Activated CD4-positive, CD25-positive, alpha-beta regulatory T cell (primary cell): ENCODE measurements at places on chromosomes 4 and X.

DNA sequence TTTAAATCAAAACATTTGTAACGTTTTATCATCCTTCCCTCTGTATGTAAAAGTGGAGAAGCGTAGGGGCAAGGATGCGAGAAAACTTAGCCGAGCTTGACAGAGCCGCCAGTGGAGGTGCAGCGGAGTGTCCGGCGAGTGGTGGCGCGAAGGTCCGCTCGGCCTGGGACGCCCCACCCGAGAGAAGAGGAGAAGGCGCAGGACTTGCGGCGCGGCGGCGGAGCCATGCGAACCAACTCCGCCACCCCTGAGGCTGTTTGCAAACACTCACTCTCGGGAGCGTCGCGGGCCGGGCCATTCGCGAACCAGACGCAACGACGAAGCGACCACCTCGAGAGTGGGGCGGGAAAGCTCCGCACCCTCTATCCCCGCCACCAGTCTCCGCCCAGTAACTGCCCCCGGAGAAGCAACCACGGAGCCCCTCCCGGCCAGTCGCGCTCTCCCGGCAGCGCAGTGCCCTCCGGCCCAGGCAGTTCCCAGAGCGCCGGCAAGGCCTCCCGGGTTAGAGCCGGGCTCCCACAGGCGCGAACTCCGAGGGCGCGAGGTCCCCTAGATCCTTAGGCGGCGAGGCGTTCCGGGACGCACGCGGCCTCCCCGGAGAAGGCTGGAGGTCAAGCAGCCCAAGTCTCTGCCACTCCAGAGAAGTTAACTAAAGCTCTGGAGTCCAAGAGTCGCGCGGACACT, 2.3 kb upstream of the MAB21L2 start:
- no peak for DNase-seq

- DNase-seq = no peak
These were observed 42.9 kb upstream of the PROM1 start for GRCh38 chr4:16126714-16127113.

- DNase-seq = no peak
These were observed 46.8 kb upstream of the MID1 start for GRCh38 chrX:10667143-10667542.

DNA sequence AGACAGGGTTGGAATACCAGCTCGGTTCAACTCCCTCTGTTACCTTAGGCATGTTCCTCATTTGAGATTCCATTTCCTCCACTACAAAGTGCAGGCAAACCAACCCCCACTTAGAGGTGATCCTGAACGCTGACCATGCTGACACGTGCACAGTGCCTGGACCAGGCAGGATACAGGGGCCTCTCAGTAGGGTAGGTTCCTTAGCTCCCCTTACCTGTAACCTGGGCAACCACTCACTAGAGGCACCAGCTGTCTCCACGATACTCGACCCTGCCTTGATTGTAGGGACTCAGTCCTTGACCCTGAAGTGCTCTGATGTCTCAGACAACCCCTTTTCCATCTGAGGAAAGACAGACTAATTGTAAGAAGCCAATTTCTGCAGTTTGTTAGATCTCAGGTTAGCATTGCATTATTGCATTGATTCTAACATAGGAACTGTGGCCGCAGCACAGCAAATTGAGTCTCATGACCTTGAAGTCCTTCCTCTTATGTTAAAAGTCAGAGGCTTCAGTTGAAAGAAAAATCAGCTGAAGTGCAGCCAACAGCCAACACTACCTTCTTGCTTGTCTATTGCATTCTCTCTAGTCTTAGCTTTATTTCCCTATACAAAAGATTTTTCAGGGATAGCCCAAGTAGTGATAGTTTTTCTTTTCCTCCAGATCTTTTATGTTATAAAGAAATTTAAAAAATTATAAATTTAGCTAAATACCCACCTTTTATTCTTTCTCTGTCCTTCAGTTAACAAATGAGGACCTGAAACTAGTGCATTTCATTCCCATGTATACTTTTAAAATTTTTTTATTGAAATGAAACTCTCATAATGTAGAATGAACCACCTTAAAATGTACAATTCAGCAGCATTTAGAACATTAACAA, 11.2 kb upstream of the C1QTNF7 start:
- DNase-seq = no peak

- DNase-seq = no peak
These were observed 274.6 kb downstream of the RPA4 start for GRCh38 chrX:97158269-97158668.

DNA sequence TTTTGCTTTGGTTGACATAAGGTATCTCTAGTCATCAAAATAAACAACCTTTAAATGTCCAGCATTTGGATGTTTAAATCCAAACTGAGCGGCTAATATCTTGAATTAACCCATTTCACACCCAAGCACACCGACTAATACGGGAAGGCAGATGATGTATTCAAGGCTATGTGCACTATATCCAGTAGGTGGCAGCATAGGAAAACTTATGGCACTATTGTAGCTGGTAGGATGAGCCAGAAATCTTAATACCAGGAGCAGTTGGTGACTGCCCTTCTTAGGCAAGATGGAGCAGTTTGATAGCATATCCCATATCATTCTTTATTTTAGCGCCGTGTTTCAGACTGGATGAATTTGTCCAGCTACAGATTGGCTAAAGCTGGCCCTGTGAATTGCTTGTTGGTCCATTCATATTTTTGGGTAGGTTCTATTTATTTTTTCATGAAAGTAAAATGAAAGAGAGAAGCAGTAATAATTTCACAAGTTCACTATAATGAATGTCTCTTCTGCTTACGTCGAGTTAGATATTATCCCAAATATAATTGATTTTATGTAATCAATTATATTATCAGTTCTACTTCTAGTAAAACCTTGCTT, 24.4 kb downstream of the UCHL1 start:
- DNase-seq = no peak

DNA sequence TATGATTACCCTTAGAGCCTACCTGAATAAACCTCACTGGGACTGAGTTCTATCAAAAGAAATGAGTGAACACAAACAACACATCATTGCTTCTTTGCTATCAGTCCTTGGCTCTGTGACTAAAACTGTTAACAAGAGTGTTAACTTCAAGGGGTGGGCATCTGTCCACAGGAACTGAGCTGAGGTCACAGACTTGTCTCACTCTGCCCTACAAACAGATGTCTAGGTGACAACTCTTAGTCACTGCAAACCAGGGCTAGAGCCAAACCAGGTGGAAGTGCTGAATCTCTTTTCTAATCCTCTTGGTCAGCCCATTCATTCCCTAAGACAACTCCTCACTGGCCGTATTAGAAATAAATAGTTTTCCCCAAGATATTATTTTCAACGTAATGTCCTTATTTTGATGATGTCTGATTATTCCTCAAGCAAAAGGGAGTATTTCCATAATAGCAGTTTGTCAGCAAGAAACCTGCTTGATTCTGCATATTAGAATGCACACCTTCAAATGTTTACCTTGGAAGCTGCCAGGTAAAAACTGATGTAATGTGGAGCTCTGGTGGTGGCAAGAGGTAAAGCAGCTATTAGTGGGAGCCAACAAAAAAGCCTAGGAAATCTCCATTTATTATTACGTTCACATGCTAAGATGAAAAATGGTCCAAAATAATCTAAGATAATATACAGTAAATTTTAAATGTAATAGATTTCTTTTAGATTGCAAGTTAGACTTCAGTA, 4.0 kb downstream of the COL25A1 start:
- no peak for DNase-seq

- DNase-seq = no peak
These were observed 7.4 kb downstream of the MAGEB10 start for GRCh38 chrX:27815209-27815608.

DNA sequence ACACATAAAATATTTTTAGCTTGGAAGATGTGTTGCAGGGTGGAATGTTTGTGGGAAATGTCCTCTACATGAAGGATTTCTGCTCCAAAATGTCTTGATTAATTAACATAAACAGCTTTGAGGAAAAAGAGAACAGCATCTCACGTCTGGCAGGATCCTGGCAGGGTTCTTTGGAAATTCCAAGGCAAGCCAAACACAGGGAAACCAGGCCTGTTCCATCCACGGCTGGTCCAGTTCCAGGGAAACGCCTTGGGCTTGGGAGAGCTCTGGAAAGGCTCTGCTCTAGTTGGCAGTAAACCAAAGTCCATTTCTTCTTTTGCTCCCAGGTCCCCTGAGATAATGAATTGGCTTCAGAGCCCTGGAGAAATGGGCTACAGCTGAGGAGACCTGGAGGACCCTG, 42.4 kb upstream of the GAB1 start:
- no peak for DNase-seq

- DNase-seq = no peak
These were observed 238.4 kb upstream of the ANXA3 start for GRCh38 chr4:78312989-78313753.

- no peak for DNase-seq
These were observed 60.1 kb upstream of the S100G start for GRCh38 chrX:16589826-16590225.

DNA sequence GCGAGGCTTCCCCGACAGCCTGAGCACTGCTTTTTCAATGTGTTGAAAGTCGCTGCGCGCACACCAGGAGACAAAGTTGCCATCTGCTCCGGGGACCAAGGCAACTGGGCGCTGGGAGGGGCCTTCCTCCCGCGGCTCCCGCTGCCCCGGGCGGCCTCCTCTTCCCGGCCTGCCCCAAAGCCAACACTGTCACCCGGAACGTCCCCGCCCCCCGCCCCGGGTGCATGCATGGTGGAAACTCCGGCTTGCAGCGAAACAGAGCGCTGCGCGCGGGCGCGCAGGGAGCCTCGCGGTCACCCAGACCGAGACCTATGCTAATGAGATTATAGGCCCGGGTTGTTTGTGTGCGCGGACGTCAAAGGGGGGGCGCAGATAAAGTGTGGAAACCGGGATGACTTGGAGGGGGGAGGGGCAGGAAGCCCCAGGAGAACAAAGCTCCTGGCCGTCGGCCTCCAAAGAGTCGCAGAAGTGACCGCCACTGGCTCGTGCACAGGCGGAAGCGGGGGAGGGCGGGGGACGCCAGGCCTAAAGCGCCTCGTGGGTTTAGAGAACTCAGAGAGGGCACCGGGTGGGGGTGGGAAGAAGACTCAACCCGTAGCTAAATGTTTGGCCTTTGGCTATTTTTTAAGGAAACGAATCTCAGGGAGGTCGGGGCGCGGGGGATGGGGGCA, 88.8 kb downstream of the BCOR start:
- DNase-seq = no peak

DNA sequence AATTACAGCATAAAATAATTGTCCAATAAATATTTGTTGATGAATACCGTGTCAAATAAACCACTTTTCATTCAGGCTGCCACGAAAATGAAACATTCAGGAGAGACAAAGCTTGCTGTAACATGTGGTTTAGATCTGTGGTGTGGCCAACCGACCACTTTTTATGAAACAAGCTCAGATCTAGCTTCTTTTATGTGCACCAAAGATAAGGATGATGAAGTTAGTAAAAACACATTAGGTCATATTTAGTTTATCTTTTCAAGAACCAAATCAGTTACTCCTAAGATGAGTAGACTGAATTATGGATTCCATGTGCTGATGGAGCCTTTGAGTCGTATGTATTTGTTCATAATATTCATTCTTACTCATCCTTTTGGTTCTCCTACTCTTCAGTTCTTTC, 35.8 kb downstream of the STOX2 start:
- DNase-seq = no peak

- DNase-seq = no peak
These were observed 38.6 kb downstream of the TRPC5OS start for GRCh38 chrX:111914398-111915090.

DNA sequence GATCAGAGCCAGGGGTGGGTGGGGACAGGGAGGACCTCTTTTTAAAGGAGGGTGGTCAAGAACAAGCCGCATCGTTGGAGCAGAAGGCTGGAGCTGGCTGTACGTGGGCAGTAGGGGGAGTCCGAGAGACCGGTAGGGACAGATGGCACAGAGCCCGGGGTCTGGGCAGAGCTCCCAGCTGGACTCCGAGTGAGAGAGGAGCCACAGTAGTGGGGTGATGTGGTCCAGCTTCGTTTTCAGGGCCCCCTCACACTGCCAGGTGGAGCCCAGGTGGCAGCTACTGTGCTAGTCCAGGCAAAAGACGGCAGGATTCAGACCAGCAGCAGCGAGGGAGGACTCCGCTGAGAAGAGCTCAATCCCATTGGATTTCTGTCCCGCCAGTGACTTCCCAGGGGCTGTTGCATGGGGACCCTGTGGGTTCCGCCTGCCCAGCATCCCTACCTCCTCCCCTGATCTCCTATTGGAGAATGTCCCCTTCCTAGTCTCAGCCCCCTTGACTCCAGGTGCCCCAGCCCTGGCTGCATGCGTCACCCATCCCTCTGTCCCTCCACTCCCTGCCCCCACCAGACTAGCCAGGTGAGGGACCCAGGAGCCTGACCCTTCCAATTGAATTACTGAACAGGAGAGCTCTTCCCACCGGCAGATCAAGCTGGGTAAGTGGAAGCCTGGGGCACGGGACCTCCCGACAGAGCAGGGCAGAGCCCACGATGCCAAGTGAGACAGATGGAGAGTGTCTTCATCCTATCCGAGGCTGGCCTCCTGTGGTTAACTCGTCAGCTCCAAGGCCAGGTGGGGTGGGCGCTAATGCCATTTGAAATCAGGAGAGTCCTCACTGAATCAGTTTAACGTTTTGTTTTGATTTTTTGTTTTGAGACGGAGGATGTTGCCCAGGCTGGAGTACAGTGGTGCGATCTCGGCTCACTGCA, 2.9 kb downstream of the ARHGAP4 start:
- DNase-seq = no peak

DNA sequence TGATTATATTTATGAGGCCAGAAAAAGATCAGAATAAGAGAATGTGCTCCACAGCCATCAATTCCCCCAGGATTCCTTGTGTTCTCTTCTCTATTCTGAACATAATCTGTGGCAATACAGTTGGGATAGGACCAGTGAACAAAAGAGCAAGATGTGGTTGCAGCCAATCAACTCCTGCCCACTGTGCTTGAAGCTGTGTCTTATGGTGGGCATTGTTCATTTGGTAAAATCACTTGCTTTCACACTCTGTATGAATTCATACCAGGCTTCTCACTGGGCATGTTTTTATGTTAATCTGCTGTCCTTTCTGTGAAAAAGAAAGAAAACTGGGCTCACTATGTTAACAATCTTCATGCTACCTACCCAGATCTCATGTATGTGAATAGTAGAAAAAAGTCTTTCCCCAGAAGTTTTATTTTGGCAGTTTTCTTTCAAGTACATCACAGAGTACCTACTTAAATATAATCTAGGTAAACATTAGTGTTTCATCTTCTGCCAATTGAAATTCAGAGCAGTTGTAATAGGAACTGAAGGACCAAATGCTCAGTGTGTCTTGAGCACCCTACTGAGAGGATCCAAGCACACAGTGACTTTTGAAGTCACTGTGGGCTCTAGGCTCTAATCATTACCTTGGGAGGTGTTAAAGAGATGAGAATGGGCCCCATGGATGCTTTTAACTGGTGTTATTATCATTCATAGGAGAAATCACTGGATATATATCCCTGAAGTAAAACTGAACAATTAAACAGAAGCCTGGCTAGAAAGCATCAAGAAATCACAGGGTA, 429.2 kb upstream of the TRAM1L1 start:
- DNase-seq = no peak

DNA sequence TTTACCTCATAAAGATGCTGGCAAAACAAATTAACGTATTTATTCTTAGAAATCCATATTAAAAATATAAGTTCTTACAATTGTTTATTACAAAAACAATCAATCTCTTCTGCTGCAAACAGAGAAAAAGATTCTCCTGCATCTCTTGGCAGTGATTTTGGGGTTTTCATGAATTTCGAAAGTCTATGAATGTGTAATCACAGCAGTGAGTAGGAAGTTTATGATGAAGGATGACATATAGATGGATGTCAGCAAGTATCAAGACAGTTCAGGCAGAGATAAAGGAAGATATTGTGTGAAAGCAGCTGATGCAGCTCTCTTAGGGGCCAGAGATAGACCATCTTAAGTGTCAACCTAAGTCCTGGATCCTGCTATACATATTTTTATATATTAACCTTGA, 196.9 kb upstream of the BANK1 start:
- no peak for DNase-seq
